Thoracic aorta (tissue), 2 donors: ENCODE measurements at places on chromosomes 2 and 18.

DNA sequence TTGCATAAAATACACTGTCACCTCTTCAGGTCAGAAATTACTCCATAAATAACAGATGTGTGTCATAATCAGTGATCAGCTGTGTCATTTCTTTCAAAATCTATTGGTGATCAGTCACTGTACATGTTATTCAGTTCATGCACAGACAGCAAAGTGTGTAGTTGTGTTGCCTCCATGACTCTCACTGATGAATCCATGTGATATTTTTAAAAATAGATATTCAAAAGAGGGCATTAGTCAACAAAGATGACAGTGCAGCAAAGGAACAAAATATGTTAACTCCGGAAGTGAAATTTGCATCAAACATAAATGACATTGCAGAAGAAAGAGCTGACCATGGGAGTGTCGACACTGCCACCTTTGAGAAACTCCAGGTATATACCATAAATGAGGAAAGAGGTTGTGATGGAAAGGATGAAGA lies 17.1 kb upstream of the MCM6 start:
- no peak for DNase-seq

DNA sequence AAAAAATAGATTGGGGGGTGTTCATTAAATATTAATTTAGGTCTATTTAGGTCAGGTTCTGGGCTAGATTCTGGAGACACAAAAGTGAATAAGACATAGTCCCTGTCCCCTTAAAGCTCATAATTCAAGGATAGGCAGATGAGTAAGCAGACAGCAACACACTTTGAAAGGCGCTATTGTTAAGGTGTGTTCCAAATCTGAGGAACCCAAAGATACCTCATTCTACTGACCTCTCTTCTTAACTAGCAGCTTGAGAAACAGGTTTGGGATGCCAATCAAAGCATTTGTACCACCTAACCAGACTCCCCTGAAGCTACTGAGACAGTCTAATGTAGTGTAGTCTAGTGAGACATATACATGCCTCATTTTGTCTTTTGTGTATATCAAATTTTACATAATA lies 34.8 kb downstream of the SEMA4F start:
- DNase-seq = no peak

- DNase-seq = no peak
Measured at GRCh38 chr2:219671279-219671678, 43.8 kb downstream of the SLC4A3 start.

DNA sequence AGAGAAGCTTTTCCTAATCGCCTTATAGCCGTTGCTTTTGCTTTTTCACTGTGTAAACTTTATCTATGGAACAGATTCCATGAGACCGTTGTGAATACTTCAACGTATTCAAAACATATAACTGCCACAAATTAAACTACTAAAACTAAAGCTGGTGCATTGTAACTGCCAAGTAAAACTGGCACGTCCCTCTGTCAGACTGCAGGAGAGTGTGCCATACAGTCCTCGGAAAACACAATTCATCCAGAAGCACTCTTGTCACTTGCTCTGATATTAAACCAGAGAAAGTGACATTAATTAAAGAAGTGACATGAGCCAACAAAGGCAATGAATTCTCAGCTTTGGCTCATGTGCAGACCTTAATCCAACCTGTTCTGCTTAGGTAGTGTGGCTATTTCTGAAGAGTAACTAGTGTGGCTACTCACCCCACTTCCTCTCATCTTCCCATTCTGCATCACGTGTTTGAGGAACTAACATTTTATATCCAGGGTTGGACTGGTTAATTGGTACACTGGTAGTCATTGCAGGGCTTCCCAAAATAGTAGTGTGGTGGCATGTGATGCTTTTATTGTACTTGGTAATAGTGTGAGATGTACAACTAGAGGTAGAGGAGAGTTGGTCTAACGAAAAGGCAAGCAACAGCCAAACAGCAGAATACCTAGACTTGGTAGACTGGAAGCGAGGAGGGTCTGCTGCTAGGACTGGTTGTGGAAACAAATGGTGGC lies 9.7 kb downstream of the VRK2 start:
- DNase-seq = no peak

DNA sequence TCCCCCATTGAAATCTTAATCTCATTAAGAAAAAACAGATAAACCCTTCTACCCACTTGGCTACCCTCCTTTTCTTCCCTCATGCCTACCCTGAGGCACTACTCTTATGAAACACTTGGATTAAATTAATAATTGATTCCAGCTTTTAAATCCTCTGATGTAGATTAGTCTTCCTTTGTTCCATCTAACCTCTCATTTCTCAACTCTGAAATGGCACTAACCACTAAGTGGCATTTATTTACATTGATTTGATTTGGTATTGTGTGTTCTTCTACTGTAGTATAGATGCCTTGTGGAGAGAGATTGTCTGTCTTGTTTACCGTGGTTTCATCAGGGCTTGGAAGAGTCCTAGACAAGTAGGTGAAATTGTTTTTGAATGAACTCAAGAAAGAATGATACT lies 26.7 kb downstream of the ITGA4 start:
- DNase-seq = no peak

- peak; percentile 7 for DNase-seq
Measured at GRCh38 chr2:157838442-157839161, 37.5 kb downstream of the ACVR1 start.
